Peyer's patch (tissue), 4 donors: ENCODE measurements at places on chromosomes 1 and 21.
A peak's percentile ranks its signal among the peaks of the same experiment; 100 is the strongest.

DNA sequence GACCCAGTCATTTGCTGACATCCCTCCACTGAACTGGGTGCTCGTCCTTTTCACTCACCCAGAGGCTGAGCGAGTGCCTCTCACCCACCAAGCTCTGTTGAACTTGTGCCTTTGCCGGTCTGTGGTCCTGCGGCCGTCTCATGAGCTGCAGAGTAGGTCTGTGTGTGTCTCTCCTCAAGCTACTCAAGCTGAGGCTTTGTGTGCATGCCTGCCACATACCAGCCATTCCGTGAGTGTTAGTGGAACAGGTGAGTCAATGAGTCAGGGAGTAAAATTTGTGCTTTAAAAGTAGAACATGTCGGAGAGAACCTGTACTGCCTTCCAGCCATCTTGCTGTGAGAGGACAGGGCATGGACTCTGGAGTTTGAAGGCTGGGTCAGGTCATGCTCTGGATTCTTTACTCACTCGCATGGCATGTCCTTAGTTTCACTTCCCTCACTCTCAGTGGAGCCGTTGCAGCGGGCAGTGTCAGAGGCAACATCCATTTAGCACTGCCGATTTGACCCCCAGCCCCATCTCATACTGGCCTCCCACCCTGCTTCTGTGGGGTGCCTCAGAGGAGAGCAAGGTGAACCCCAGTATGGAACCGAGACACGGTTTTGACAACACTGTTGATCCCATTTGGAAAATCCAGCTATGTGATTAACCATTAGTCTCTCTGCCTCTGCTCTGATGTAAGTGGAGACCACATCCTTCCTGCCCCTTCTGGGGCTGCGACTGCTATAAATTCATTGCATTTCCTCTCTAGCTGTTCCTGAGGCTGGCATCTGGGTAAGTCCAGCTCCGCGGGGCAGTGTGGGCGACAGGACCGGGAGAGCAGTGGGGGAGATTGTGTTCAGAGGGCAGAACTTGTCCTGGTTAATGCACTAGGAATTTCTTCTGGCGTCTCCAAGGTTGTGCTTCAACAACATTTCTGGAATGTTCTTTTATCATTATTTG is at the start of gene NLRP3:
Gene NLRP3, plus strand, starts transcription at position 751 of the 939 bp plus-strand sequence. CDS start 2,628 bp downstream, outside the sequence.
- peak; percentile 79 for DNase-seq
- no peaks in the 10 kb centered on the region for H3K27me3 ChIP-seq
- H3K27ac ChIP-seq = peak within 1 kb of the TSS; percentile 30
- H3K4me1 ChIP-seq = no peaks in the 10 kb centered on the region

DNA sequence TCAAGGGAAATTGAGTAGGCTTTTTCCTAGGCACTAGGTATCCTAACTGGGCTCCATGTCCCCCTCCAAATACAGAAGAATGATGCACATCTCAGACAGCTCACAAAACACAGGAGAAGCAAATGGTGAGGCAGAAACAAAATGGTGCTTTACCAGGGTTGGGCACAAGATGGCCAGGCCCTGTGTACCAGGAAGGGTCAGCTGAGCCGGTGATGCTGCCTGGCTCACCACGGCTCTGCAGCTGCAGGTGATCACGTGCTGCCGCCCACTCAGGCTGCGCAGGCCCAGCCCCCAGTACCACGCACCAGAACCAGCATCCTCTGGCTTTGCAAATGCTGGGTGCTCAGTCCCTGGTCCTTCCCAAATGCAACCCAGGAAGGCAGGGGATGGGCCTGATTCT is 993 bp upstream of the DSCAM start:
- DNase-seq = no peak
- H3K27ac ChIP-seq = no peak overlapping the region
- no peaks in the 10 kb centered on the region for H3K27me3 ChIP-seq
- H3K4me1 ChIP-seq = no peaks in the 10 kb centered on the region
- no peak overlapping the region for H3K4me3 ChIP-seq

DNA sequence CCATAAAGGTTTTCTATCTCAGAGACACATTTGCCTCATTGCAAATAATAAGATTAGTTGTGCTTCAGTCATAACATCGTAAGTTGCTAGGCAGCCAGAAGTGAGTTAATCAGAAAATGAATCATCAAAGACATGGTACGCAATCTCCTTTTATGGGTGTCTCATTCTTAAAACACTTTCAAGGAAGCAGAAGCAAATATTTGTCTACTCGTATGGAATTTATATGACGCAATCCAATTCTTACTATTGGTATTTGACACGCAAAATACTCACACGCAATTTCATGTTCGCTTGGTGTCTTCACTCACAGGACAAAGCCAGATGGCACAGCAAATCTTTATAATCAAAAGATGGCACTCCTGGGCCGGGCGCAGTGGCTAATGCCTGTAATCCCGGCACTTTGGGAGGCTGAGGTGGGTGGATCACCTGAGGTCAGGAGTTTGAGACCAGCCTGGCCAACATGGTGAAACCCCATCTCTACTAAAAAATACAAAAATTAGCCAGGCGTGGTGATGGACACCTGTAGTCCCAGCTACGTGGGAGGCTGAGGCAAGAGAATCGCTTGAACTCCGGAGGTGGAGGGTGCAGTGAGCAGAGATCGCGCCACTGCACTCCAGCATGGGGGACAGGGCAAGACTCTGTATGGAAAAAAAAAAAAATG is 56.4 kb downstream of the HLCS start:
- H3K4me3 ChIP-seq = no peak overlapping the region
- no peak overlapping the region for H3K27ac ChIP-seq
- no peaks in the 10 kb centered on the region for H3K27me3 ChIP-seq
- no peaks in the 10 kb centered on the region for H3K36me3 ChIP-seq
- no peak for DNase-seq

DNA sequence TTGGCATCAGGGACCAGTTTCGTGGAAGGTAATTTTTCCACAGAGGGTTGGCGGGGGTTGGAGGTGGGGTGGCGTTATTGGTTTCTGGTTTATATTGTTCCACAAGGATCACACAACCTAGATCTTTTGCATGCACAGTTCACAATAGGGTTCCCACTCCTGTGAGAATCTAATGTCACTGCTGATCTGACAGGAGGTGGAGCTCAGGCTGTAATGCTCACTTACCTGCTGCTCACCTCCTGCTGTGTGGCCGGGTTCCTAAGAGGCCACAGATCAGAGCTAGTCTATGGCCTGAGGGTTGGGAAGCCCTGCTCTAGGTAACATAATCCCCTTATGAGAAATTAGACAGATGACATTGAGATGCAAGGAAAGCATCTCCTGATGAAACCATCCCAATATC is 12.6 kb downstream of the GBP5 start:
- no peaks in the 10 kb centered on the region for H3K36me3 ChIP-seq
- peak overlapping the region; percentile 45 for H3K27ac ChIP-seq
- H3K4me3 ChIP-seq = no peak overlapping the region
- H3K4me1 ChIP-seq = no peaks in the 10 kb centered on the region
- no peaks in the 10 kb centered on the region for H3K27me3 ChIP-seq
- DNase-seq = no peak

DNA sequence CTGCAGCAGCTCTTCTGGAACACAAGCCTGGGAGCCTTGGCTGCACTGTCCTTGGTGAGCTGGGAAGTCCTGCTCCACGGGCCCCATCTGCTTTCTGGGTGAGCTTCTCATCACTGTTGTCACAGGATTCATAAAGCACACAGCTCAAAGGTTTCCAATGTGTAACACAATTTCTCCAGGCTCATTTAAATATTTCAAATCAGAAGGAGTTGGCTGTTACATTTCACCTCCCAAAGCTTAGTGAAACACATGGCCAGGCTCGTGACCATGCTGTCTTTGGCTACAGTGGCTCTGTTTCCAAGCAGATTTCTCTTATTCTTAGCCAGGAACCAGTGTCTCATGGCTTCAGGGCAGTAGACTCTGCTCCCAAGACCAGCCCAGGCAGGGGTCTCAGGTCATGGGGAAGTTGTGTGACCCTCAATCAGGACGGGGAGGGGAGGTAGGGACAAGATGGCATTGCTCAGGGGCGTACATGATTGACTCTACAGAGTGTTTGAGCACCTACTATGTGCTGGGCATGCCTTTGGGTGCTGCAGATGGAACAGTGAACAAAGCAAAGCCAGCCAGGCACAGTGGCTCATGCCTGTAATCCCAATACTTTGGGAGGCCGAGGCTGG is 353.0 kb downstream of the NPHP4 start:
- no peak for DNase-seq
- H3K36me3 ChIP-seq = no peaks in the 10 kb centered on the region
- H3K4me1 ChIP-seq = no peaks in the 10 kb centered on the region
- no peak overlapping the region for H3K27ac ChIP-seq

- peak overlapping the region; percentile 43 for H3K27ac ChIP-seq
- no peaks in the 10 kb centered on the region for H3K27me3 ChIP-seq
- DNase-seq = no peak
- H3K4me3 ChIP-seq = peak overlapping the region; percentile 59
- H3K4me1 ChIP-seq = peaks cover 60% of the 10 kb centered on the region
These were observed 2.3 kb downstream of the H3-3A start for GRCh38 chr1:226064816-226065248.

GRCh38 chr1:106600626-106601025 is 455.8 kb upstream of the PRMT6 start:
- DNase-seq = no peak
- H3K27ac ChIP-seq = no peak overlapping the region
- no peak overlapping the region for H3K4me3 ChIP-seq
- H3K4me1 ChIP-seq = no peaks in the 10 kb centered on the region

DNA sequence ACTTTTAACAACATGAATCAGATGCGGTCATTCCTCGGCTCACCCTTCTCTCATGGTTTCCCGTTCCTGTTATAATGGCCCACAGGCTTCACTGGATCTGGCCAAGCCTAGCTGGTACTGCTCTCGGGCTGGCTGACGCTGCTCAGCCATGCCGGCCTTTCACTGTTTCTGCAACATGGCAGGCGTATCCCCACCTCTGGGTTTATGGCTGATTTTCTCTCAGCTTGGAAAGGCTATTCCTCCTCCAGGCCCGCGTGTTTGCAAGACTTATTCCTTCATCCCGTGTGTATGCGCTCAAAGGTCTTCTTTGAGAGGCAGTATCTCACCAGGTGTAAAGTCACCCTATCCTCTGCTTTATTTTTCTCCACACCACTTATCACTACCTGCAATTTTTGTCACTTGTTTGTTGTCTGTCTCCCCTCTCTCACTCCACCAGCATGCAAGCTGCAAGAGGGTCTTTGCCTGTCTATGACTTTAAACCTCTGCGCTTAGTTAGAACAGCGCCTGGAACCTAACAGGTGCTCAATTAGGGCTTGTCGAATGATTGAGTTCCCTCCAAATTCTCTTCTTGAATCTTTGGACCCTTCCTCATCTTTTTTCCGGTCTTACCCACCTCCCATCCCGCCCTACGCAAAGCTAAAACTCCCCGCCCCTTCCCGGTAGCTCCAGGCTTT is 491 bp upstream of the RAP1A start:
- no peaks in the 10 kb centered on the region for H3K27me3 ChIP-seq
- peaks cover 14% of the 10 kb centered on the region for H3K4me1 ChIP-seq
- peak overlapping the region; percentile 95 for H3K27ac ChIP-seq
- peak overlapping the region; percentile 86 for H3K4me3 ChIP-seq
- DNase-seq = no peak
- no peaks in the 10 kb centered on the region for H3K36me3 ChIP-seq

DNA sequence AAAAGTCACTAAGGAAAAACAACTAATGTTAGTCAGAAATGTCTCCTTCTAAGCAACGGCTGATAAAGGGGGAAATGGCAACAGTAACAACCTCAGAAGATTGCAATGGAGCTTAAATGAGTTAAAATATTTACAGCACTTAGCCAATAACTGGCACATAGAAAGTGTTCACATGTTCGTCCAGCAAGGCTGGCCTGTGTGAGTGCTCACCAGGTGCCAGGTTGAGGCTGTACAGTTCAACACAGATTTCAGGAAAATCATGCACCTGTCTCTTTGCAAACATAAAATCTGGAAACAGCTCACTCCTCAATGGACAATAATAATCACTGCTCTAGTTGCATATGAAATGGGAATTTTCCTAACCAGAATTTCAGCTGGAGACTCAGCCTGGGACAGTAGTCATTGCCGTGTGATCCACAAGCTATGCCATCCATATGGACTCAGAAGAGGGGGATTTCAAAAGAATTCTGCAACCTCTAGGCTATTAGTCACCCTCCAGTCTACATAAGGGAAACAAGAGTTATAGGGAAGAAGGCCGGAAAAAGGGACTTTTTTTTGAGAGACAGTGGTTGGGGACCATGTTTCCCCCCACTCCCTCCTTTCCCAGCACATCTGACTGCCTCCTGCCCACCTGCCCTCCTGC is 68.6 kb downstream of the SYDE2 start:
- H3K4me1 ChIP-seq = no peaks in the 10 kb centered on the region
- H3K27ac ChIP-seq = no peak overlapping the region
- H3K27me3 ChIP-seq = no peaks in the 10 kb centered on the region
- no peak overlapping the region for H3K4me3 ChIP-seq

DNA sequence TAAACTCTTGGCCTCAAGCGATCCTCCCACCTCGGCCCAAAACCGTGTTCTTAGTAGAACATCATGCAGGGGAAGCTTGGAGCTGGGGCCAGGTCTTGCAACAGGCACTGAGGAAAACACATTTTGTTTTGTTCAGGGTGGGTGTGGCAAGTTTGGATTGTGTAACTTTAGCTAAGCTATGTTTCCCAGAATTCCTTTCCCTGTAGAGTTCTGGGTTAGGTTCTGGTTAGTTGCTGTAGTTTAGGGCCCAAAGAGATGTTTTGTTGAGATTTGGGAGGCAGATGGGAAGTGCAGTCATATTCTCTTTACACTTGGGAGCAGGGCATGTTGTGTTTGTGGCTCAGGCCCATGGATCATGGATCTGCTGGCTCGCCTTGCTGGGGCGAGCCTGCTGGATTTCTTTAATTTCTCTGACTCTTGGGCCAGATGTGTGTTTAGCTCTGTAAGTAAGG is 24.0 kb downstream of the PLA2G5 start:
- no peak for DNase-seq
- H3K36me3 ChIP-seq = no peaks in the 10 kb centered on the region
- H3K27ac ChIP-seq = no peak overlapping the region
- H3K4me1 ChIP-seq = no peaks in the 10 kb centered on the region
- H3K27me3 ChIP-seq = no peaks in the 10 kb centered on the region

DNA sequence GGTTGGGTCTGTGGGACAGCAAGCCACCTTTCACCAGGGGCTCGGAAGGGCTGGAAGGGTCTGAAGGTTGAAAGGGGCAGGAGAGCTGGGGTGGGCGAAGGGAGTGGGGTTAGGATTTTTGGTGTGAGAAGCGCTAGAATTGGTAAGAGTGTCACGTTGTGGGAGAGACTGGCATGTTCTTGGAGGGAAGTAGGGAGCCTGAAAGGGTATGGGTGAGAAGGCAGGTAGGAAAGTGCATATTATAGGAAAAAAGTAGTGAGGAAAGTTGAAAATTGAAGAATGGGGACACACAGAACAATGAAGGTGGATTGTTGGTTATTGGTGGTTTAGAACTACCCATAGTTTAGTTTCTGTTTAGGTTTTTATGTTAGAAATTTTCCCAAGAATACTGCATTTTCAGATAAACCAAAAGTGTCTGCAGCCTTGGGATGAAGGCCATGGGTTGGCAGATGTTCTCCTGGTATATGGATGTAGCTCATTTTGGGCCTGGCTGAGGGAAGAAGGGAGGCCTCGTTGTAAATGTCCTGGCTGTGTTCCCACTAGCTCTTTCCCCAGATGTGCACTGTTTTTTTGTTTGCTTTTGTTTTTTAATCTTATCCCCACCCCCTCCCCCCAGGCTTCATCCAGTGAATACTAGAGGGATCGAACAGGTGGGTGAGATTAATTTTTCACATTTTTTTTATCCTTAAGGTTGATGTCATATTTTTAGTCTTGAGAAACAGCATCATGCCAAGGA is 1.2 kb downstream of the LRRC42 start:
- H3K4me1 ChIP-seq = peaks cover 4% of the 10 kb centered on the region
- DNase-seq = no peak
